SK-MEL-5 (cell line): ENCODE measurements at places on chromosomes 16 and 17. TPM values are rescaled to one million over a fixed set of nuclear protein-coding genes. Genes with fewer than 3 reads are reported as not detected.

Gene EXOC3L1
- not detected in 2 replicates for total RNA-seq

Gene INCA1
- 0.16 and 0.24 TPM in 2 replicates for total RNA-seq

Gene ELMO3
- 0.61 and 0.90 TPM in 2 replicates for total RNA-seq

Gene MAP2K4
- 28.2 and 32.2 TPM in 2 replicates for total RNA-seq

Gene KRTAP1-1
- total RNA-seq = not detected in 2 replicates
